Activated CD4-positive, alpha-beta T cell treated with anti-CD3 and anti-CD28 coated beads, Interleukin-2, amount 10 ng/mL, durations not matched to agents 24 days and 14 days (primary cell): ENCODE measurements at places on chromosomes 7 and 10. TPM values are rescaled to one million over a fixed set of nuclear protein-coding genes. Genes with fewer than 3 reads are reported as not detected.

The STEAP1 gene
- total RNA-seq = 1.1 and 1.4 TPM in 2 replicates

- DNase-seq = no peak
Observed at GRCh38 chr10:20100171-20100570, 283.9 kb downstream of the PLXDC2 start.

The RAB19 gene
- 23.0 and 24.4 TPM in 2 replicates for total RNA-seq

- DNase-seq = no peak
Observed at GRCh38 chr7:132251327-132251659, 325.0 kb downstream of the PLXNA4 start.

GRCh38 chr10:93034426-93034825 lies 26.2 kb upstream of the CYP26C1 start:
- DNase-seq = no peak

DNA sequence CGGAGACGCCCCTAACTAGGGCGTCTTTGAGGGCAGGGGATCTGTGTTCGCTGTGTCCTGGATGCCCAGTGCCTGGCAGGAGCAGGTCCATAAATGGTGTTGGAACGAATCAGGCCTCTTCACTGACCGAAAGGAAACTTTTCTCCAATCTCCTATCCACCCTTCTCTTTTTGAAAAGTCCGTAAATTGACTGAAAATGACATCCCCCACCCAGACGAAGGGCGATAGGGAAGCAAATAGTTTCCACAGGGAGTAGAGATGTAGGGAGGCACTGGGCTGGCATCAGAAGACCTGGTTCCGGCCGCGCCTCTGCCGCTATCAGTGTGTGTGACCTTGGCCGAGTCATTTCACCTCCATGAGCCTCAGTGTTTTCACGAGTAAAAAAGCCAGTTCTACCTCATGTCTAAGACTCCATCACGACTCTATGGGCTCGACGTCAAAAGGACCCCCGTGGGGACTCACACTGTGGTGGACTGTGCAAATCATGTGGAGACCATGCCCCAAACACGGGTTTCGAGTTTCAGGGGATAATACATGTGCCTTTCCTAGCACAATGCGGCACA lies 497 bp upstream of the RAB11FIP2 start:
- DNase-seq = peak; percentile 58

DNA sequence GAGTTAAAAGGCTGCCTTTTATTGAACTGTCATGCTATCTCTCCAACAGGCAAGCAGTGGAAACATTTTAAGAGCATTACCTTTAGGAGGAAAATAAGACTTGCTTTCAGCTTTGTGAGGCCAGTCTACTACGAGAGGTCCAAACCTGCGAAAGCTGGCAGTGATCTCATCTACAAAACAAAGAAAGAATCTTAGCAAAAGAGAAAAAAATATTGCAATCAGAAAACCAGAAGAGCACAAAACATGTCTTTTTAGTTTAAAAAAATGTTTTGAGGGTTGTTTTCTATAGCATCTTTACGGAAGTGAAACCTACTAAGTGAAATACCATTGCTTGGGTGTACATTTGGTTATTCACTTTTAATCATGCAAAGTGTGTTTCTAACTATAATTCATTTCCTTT lies 147.9 kb downstream of the CPEB3 start:
- no peak for DNase-seq

The PDE6C gene
- not detected in 2 replicates for total RNA-seq

DNA sequence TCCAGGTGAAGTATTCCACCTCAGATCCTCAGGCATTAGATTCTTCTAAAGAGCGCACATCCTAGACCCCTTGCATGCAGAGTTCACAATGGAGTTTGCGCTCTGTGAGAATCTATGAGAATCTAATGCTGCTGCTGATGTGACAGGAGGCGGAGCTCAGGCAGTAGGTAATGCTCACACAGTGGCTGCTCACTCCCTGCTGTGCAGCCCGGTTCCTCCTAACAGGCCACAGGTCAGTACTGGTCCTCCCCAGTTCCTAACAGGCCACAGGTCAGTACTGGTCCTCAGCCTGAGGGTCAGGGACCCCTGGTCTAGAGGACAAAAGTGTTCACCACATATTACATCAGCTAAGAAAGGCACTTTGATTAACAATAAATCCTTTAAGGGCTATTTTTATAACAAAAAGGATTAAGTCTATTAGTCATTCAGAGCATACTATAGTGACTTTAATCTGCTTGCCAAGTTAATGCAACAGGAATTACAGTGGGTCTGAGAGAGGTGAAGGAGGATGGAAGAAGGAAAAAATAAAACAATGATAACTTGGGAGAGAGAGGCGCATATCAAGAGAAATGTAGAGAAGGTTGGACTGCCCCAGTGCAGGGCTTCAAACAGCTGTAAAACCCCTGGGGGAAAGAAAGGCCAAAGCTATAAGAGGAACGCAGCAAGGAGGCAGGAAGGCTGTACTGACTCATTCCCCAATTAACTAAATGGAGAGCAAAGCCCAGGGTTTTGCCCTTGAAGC lies 49.2 kb downstream of the CUL2 start:
- no peak for DNase-seq

GRCh38 chr7:106423821-106424475 lies 139.2 kb upstream of the NAMPT start:
- peak; percentile 52 for DNase-seq

- DNase-seq = no peak
Observed at GRCh38 chr7:100141555-100141949, 7.2 kb upstream of the LAMTOR4 start.

DNA sequence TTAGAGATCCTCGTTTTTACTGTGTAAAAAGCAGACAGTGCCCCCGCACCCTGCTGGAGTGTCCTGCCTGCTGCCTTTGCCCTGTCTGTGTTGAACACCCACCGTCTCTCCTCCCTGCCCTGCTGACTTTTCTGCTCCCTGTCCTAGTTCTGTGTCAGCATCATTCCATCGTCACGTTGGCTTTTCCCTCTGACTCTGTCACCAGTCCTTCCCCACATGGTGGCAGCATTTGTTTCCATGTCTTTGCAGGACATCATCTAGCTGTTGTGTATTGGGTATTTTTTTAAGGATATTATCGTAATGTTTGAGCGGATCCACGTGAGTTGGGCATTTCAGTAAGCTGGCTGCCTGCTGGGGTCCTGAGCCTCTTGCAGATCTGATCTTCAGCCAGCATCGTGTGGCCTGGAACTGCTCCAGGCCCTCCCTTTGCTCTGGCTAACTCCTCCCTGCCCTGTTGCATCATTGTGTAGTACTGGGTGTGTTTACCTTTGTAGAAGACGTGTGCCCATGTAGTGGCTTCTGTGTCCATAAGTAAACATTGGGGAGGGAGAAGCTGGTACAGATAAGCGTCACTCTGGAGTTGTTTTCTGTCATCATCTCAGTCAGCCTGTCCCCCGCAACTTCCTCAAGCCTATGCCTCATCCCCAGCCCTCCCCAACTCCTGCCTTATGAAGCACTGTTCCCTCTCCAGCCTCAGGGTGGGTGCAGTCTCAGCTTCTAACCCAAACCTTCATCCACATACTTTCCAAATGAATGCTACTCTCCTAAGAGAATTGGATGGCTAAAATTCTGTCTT lies 44.3 kb downstream of the TRRAP start:
- DNase-seq = no peak

DNA sequence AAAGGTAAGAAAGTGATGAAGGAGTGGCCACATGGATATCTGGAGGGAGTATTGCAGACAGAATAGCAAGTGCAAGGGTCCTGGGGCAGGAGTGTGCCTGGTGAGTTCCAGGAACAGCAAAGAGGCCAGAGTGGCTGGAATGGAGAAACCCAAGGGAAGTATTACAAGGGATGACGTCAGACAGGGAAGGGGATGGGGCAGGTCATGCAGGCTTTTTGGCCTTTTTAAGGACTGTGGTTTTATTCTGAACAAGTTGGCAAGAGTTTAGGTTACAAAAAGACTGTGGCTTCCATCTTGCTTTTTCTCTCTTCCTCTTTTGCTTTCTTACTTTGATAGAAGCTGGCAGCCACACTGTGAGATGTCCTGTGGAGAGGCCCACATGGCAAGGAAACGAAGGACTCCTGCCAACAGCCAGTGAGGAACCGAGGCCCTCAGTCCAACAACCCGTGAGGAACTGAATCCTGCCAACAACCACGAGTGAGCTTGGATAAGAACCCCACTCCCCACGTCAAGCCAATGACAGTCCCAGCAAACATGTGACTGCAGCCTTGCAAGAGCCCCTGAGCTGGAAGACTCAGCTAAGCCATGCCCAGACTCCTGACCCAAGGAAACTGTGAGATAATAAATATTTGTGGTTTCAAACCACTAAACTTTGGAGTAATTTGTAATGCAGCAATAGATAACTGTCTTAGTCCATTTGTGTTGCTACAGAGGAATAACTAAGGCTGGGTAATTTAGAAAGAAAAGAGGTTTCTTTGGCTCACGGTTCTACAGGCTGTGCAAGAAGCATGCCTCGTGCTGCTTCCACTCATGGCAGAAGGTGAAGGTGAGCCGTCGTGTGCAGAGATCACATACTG lies 19.8 kb upstream of the KDM7A start:
- DNase-seq = no peak

GRCh38 chr10:129764011-129764900 lies 199.8 kb downstream of the EBF3 start:
- DNase-seq = no peak

The EGR2 gene
- total RNA-seq = 178 and 201 TPM in 2 replicates
